ENCODE measurements at places on chromosomes 7 and 10.

- DNase-seq: no peak
Measured at GRCh38 chr10:62462461-62462860, 88.3 kb downstream of the ZNF365 start.

- no peak for DNase-seq
Measured at GRCh38 chr7:65827366-65827765, 45.5 kb upstream of the VKORC1L1 start.

DNA sequence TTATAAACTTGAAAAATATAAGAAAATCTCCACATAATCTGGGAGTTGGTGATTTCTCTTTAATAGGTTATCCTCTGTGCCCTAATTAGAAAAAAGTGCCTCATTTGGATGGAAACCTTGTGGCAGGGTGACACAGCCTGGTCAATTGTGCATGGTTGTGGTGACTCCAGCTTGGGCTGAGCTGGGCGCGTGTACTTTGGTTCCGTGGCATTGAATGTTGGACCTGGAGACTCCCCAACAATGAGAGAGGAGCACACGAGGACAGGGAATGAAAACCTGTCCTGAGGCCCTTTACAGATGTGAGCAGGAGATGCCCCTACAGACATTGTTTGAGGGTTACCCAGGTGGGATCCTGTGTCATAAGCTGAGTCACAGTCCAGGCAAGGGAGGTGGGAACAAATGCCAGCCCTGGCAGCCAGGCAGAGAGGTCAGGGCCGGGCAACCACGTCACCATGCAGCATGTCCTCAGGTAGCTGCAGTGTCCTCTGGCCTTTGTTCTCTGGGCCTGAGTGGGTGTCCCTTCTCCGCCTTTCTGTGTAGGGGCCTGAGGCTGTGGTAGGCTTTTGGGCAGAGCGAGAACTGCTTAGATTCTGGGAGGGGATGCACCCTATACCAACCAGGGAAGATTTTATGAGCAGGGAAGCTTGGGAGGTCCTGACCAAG is 147.4 kb upstream of the TBX20 start:
- DNase-seq: no peak

- no peak for DNase-seq
Measured at GRCh38 chr7:7395785-7396184, 139.9 kb downstream of the COL28A1 start.

DNA sequence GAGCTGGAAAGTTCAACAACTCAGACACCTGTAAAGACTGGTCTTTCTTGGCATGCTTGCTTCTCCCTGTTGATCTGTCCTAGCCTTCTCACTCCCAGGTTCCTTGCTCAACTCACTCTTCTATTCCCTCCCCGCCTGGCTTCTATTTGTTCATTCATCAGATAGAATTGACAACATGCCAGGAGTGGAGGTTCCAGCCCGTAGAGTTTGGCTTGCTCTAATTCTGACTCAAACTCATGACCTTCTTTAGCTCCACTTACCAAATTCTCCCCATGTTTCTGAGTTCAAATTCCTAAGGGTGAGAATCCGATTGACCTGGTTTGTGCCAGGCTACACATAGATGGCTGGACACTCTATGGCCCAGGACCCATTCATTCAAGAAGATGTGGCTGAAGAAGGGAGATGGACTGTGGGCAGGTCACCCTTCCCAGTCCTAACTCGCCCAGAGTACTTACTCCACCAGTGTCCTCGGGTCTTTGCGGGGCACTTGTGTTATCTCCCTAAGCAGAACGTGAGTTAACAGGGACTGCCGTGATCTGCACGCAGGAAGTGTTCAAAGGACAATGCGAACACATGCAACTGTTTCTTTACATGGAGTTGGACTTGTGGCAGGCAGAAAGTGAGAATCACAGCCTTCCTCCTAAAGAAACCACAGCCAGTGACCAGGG is 4.0 kb upstream of the TMEM236 start:
- no peak for DNase-seq

All from activated CD4-positive, alpha-beta memory T cell treated with anti-CD3 and anti-CD28 coated beads, Interleukin-2, amount 10 ng/mL, durations not matched to agents 7 days and 5 days (primary cell).